ENCODE measurements at places on chromosomes 12 and 14.

DNA sequence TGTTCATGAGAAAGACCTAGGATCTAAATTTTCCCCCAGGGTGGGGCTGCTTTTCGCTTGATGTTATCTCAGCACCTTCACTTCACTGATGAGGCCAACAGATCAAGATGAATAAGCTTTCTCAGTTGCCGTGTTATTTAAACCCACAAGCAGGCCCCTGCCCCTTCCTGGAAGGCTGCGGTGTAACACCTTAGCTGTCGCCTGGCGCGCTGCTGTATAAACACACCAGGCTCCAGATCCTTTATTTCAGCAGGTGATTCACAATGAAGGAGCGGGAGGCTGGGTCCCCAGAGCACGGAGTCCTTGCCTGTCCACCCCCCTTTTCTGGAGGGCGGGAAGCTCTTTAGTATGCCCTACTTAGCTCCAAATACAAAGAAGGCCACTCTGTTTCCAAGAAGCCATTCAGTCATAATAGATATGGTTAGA is 515.4 kb downstream of the FUT8 start:
- DNase-seq, result peak; percentile 69

- no peak for DNase-seq
Observed at GRCh38 chr12:121133838-121134237, 1.2 kb downstream of the P2RX7 start.

GRCh38 chr12:69196302-69197288 is 42.8 kb upstream of the CPSF6 start:
- DNase-seq, result no peak

DNA sequence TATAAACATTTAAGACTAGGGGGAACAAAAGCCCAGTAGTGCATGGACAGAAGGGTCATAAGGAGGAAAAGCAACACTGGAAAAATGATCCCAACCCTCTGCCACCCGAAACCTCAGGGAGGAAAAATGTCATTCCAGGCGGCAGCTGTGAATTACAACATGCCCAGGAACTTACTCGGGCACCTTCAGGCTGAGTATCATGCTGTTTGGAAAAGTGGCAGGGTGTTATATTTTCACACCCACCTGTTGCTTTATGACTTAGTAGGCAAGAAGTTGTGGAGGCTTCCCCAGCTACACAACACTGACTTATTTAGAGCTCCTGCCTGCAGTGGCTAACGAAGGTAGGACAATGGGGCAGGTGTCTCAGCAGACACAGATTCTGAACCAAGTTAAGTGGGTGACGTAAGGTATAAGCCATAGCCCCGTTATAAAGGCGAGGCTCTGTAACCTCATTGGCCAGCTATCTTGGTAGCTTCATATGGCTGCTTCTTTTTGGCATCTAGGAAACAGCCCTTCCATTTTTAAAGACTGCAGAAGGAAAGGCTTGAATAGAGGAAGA is 96.1 kb upstream of the IFNG-AS1 start:
- DNase-seq, result no peak

GRCh38 chr12:102728506-102729242 is 188.4 kb downstream of the PAH start:
- DNase-seq, result no peak

GRCh38 chr14:20468764-20469241 is 403 bp upstream of the PNP start:
- no peak for DNase-seq

- no peak for DNase-seq
Observed at GRCh38 chr14:22221508-22221907, 367.5 kb downstream of the DAD1 start.

DNA sequence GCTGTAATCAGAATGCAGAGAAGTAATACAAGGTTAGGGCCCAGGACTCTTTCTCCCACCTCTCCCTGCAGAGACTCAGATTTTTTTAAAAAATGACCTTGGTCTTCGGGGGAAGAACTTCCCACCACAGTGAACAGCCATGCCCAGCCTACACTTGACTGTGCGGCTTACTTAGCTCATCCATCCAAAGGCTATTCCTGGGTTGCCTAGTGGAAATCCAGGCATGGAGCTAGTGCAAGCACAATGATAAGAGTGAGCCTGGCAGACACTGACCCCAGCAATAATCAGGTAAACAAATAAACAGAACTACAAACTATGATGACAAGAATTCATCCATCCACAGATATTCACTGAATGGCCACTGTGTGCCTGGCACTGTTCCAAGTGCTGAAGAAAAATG is 14.7 kb downstream of the SERPINA5 start:
- DNase-seq, result no peak

GRCh38 chr12:14834509-14834908 is 8.8 kb downstream of the ART4 start:
- no peak for DNase-seq

DNA sequence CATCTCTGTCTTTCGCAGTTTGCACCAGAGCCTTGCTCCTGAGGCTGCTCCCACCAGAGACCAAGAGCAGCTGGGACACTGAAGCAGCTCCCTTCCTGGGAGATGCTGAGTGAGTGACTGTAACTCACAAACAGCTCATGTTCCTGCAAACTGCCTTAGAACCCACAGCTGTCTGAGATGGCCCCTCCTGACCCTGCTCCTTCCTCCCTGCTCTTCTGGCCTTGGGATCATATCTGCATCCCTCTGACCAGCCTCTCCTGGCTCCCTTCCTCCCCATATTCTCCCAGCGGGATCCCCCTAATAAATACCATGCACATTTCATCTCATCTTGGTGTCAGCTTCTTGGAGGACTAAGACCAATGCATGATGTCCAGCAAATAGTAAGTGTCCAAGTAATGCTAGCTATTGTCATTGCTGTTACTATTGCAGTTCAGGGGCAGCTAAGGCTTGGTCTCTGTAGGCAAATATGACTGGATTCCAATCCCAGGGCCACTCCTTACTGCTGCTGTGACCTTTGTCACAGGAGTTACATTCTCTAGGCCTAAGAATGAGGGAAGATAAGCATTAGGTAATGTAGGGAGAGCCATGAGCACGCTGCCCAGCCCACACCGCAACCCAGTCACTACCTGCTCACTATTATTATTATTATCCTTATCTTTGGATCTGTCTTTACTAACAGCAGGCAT is 47.9 kb downstream of the SYNE3 start:
- no peak for DNase-seq

DNA sequence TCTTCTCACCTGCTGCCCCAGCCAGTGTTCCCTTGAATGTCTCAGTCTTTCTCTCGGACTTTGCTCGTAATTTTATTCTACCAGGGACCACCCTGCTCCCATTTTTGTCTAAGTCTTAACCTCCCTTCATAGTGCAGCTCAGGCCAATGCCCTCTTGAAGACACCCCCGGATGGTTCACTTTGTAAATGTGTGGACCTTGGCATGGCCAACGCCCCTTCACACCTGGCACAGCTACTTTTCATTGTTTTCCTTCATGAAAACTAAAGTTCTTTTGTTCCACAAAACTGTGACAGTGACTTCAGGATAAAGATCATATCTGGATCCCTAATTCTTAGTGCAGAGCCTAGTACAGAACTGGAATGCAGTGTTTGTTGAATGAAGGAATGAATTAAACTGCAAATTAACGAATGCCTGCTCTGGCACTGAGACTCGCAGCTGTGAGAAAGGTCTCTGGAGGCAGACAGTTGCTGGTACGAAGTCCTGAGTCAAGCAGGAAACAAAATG is 3.5 kb upstream of the RNASE4 start:
- DNase-seq, result no peak

GRCh38 chr14:50530794-50531365 is 1.5 kb downstream of the MAP4K5 start:
- DNase-seq, result no peak

GRCh38 chr14:40656311-40656710 is 950.4 kb upstream of the LRFN5 start:
- no peak for DNase-seq

- DNase-seq, result peak; percentile 62
Observed at GRCh38 chr12:112013601-112014402, 576 bp downstream of the ERP29 start.

GRCh38 chr14:30227876-30228275 is 300.2 kb upstream of the PRKD1 start:
- DNase-seq, result no peak

DNA sequence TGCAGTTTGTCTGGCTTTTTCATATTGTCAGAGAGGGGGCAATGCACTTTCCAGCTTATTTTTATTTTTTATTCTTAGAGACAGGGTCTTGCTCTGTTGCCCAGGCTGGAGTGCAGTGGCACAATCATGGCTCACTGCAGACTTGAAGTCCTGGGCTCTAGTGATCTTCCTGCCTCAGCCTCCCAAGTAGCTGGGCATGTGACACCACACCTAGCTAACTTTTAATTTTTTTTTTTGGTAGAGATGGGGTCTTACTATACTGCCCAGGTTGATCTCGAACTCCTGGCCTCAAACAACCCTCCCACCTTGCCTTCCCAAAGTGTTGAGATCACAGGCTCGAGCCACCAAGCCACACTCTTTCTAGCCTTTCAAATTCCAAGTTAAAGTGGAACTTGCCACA is 3.9 kb upstream of the A2ML1 start:
- DNase-seq, result no peak

- DNase-seq, result no peak
Observed at GRCh38 chr12:25151476-25151875, 43.5 kb downstream of the DNAI7 start.

DNA sequence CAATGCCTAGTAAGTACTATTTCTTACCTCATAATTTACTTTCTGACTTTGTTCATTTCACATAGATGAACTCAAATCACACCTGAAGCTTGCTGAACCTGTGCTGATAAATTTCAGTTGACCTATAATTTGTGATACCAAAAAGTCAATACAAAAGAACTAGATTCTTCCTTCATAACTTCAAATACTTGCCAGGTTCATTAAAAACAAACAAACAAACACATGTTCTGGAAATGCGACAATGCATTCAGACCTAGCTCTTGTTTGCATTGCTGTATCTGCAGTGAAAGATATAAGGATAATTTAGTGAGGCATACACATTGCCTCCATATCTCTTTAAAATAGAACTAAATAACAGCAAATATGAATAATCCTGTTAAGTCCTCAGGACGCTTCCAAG is 221.3 kb downstream of the GXYLT1 start:
- DNase-seq, result no peak

- DNase-seq, result peak; percentile 62
Observed at GRCh38 chr12:6946033-6946919, 2.5 kb downstream of the C12orf57 start.

GRCh38 chr12:53232646-53233461 is 845 bp upstream of the RARG start:
- no peak for DNase-seq

DNA sequence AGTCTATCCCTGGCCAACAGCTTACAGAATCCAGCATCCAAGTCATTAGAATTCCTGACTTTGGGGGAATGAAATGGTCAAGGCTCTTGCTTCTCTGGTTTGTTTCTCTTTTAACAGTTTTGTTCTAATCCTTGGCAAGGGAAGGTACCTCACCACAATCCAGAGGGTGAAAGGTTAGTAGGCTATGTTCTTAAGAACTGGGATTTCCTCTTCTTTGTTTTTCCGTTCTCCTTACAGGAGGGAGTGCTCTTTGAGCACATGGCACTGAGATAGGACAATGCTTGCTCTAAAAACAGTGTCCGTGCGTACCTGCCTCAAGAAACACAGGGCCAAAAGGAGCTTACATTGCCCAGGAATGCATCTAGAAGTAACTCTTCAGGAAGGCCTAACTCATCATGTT is 156.6 kb downstream of the GCH1 start:
- no peak for DNase-seq

GRCh38 chr12:128111951-128112350 is 155.0 kb upstream of the TMEM132C start:
- no peak for DNase-seq

GRCh38 chr14:98494582-98494981 is 777.4 kb downstream of the BCL11B start:
- no peak for DNase-seq

DNA sequence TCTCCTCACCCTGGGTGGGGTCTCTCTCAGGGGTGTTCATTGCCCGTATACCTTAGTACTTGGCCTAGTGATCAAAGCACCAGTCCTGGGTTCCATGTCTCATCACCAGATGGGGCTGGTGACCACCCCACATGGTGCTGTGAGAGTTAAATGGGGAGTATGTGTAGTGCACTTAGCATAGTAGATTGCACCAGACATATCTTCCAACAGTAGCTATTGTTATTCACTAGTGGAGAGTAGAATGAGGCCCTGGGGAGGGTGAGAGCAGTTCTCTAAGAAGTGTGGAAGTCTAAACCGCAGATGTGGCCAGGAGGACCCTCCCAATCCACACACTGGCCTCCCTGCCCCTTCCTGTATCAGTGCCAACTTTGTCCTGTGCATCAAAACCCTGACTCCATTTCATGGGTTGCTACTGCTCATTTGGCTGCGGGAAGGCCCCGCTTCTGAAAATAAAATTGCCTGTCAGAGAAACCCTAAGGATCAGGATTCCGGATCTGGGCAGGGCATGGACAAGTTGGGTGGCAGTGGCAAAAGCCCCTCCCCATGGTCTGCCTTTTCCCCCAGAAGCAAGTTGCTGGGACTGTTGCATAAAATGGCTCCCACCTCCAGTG is 4.4 kb downstream of the CD9 start:
- DNase-seq, result no peak

- DNase-seq, result no peak
Observed at GRCh38 chr12:71954083-71954778, 15.6 kb downstream of the TPH2 start.

DNA sequence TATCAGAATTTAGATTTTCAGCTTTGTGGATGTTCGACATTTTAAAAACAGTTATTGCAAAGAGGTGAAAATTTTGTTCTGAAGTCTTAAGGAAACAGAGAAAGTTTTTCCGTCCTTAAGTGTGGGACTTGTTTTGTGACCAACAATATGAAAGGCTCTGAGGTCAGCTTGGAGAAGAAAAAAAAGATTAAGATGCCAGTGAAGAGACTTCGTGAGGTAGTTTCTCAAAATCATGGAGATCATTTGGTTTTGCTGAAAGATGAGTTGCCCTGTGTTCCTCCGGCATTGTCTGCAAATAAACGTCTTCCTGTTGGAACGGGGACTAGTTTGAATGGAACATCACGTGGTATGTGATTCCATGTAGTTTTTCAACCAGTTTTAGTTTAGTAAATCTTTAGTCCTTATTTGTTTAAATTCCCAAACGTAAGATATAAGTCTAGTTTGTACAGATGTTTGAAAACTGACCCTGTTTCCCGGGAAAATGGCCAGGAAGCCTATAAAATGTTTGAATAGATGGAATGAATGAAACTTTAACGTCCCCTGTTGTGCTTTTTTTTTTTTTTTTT is 682 bp downstream of the KIAA0586 start:
- no peak for DNase-seq

GRCh38 chr12:38904537-38905479 is 583 bp downstream of the CPNE8 start:
- DNase-seq, result peak; percentile 39

- no peak for DNase-seq
Observed at GRCh38 chr12:6613015-6613775, 6.0 kb upstream of the CHD4 start.
